ENCODE measurements at places on chromosomes 12 and 14.

GRCh38 chr12:104446646-104447421 lies 9.9 kb upstream of the CHST11 start:
- DNase-seq = no peak

- DNase-seq = no peak
Measured at GRCh38 chr12:77131977-77132490, 66.7 kb upstream of the E2F7 start.

GRCh38 chr12:21354641-21355040 lies 18.1 kb upstream of the IAPP start:
- no peak for DNase-seq

- DNase-seq = no peak
Measured at GRCh38 chr12:125169870-125170269, 104.6 kb downstream of the AACS start.
